ENCODE measurements at places on chromosomes 2 and 18. TPM values are rescaled to one million over a fixed set of nuclear protein-coding genes. Genes with fewer than 3 reads are reported as not detected.
A peak's percentile ranks its signal among the peaks of the same experiment; 100 is the strongest.

- no peak for DNase-seq
Observed at GRCh38 chr2:170019060-170019805, 158.7 kb upstream of the MYO3B start.

DNA sequence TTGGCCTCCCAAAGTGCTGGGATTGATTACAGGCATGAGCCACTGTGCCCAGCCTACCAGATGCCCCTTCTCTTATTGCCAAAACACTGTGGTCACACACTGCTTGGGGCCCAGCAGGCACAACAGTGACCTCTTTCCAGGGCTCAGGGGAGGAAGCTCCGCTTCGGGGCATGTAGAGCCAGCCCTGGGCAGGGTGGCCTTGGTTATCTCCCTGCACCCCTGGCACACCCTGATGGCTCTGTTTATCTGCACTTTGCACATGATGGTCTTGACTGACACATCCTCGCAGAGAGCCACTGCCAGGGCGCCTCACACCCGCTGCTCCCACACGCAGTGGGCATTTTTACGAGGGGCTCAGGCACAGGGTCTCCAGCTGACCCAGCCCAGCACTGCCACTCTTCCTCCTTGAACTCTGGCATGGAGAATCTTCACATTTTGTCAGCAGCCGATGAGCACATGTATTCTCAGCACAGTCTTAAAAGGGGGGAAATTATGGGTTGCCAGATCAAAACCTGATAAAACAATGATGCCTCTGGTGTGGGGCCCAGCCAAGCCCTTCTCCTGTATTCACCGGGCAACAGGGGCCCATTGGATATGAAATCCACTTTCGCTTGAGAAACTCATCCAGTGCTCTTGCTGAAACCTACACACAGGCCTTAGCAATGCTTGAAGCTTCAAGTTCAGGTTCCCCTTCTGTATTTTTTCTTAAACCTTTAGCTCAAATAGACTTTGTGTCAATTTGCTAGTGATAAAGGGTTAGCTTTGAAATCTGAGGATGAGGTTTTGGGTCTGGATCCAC lies 5.9 kb downstream of the GYPC start:
- DNase-seq: peak; percentile 31

The CCDC85A gene
- not detected for total RNA-seq

The LPIN2 gene
- total RNA-seq: 65.7 TPM

The GPR75 gene
- 0.10 TPM for total RNA-seq
